ENCODE measurements at places on chromosomes 16 and 17. TPM values are rescaled to one million over a fixed set of nuclear protein-coding genes. Genes with fewer than 3 reads are reported as not detected.

GRCh38 chr16:30882429-30883310, 11.2 kb downstream of the BCL7C start:
- DNase-seq, result no peak

SP6 gene
- total RNA-seq, result 11.2 TPM

DNA sequence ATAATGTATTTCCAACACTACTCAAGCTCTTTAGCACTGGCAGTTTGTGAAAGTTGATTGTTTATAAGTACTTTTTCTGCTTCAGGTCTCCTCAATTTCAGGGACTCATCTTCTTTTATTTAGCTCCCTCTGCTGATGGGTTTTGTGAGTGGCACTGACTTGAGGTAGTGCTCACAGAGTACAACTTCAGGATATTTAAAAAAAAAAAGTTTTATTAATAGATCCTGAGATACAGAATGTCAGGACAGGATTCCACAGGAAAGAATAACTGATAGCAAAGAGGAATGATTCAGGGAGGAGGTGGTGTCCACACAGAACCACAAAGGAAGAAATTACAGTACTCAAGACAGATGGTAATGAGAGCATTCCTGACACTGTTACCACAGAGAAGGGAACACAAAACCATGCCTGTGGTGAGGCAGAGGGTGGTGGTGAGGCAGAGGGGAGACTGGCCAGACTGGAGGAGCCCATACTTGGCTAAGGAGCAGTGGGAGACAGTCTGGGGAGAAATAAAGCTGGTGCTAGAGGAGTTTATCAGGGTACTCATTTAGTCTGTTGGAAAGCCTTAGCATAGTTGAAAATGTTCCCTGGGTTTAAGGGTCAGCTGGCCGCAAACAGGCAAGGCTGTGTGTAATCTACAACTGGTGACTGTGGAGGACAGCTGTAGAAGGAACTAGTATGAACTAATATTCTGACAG, 63.7 kb downstream of the SPAG9 start:
- DNase-seq, result peak; percentile 65

KCNH6 gene
- not detected for total RNA-seq

HOXB6 gene
- 160 TPM for total RNA-seq

- peak; percentile 68 for DNase-seq
These were observed 13.3 kb upstream of the RBBP6 start for GRCh38 chr16:24525970-24526559.

C17orf107 gene
- 1.4 TPM for total RNA-seq

CCL4 gene
- total RNA-seq, result not detected

CNTNAP4 gene
- not detected for total RNA-seq

KRTAP4-6 gene
- total RNA-seq, result not detected

GRCh38 chr16:84826558-84826941, 6.8 kb downstream of the CRISPLD2 start:
- no peak for DNase-seq

- DNase-seq, result no peak
These were observed 57.1 kb upstream of the AXIN2 start for GRCh38 chr17:65618516-65618915.

GRCh38 chr16:88634141-88634993, 4.0 kb upstream of the IL17C start:
- peak; percentile 43 for DNase-seq

DNA sequence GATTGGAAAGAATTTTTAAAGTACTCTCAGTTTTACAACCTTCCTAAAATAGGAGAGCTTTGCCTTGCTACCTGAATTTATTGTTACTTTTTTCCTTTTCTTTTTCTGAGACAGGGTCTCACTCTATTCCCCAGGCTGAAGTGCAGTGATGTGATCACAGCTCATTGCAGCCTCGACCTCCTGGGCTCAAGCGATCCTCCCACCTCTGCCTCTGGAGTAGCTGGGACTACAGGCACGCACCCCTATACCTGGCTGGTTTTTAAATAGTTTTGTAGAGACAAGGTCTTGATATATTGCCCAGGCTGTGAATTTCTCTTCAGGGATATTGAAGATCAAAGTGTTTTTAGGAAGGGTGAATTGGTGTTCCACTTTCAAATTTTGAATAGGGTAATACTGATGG, 3.8 kb downstream of the MPV17L start:
- no peak for DNase-seq

DNASE1L2 gene
- 0.99 TPM for total RNA-seq

DNA sequence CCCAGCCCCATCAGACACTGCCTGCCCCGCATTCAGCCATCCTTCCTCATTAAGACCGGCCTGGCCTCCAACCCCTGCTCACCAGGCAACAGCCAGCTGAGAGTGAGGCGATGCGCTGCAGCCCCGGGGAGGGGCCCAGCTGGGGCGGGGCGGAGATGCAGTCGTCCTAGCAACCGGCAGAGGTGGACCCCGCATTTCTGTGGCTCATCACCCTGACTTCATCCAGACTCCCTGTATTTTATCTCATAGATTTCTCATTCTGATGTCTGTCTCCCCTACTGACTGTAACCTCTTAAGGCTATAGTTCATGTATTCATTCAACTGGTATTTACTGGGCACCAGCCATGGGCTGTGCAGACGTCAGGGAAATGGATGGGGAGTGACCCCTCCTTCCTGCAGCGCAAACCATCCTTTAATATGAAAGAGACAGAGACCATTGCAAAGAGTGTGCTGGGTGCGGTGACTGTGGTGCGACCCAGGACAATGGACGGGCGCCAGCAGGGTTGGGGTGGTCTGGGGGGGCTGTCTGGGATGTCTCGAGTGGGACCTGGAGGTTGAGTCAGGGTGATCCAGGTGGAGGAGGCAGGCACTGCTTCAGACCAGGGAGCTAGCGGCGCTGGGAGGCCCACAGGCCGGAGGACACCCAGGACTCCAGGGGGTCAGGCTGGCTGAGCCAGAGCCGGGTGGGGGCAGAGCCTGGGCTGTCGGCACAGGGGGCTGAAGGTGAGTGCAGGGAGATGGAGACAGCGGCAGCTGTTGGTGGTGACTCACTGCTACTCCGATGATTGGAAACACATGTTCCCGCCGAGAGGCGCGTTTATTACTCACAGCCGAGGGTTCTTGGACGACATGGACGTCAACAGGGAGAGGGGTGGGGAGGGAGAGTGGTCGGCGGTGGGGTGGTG, 10.5 kb upstream of the TIMP2 start:
- DNase-seq, result no peak

DNA sequence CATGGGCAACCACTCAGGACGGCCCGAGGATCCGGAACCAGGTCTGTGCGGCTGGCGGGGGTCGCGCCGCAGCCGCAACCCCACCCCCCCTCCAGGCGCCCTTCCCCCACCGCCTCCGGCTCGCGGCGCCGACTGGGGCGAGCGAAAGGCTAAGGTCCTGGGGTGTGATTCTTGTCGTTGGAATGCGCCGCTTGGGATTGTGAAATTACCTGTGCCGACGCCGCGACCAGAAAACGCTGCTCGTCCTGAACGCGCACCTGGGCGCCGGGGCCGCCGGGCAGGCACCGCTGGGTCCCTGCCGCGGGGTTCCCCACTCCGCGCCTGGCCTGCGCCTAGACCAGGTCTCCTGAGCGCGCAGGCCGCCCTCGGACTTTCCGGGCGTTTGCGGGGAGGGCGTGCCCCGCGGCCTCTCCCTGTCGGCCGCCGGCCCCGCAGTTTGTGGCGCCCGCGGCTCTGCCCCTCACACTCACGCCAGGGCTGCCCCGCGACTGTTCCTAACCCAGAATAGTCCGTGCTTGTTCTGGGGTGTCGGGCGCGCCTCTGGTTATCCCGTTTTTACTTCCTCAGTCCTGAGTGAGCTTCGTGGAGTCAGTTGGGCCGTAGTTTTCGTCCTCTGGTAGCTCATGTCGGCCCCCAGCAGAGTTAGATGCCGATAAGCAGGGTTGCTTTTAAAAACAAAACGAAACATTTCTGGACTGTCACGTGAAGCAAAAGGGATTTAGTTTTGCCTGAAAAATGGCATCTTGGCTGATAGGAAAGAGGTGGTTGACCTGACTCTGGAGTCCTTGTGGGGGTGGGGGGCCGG, 147.2 kb downstream of the SPECC1 start:
- peak; percentile 48 for DNase-seq

DNA sequence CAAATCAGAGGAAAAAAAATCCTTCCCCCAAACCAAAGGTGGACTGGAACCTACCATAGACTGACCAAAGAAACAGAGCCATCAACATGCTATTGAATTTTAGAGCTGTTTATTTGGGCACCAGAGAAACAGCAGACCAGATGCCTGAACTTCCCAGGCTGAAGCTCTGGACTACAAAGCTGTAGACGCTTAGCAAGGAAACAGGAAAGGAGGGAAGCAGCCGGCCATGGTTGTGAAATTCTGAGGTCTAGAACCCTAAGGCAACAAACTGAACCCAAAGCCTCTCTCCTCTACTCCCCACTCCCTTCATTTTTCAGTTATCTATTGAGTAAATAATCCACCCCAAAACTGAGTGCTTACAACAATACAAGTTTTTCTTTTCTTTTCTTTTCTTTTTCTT, 45.4 kb upstream of the MEIOC start:
- no peak for DNase-seq

GRCh38 chr17:79812353-79813258, 15.7 kb upstream of the CBX8 start:
- DNase-seq, result no peak

DNA sequence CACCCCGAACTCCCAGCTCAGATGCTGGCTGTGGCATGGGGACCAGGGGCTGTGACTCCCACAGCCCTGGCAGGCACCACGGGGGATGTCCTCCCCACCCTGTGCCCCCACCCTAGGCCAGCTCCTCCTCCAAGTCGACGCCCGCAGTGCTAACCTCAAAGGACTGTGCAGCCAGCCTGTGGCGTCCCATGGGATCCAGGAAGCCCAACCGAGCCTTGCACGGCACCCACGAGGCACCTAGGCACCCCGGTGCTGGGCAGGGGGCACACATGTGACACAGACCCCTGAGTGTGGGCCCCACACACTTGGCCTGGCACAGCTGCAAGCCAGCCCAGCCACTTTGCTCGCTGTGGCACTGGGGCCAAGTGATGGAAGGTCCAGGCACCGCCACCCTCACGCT, 3.9 kb downstream of the GCGR start:
- DNase-seq, result no peak

DNA sequence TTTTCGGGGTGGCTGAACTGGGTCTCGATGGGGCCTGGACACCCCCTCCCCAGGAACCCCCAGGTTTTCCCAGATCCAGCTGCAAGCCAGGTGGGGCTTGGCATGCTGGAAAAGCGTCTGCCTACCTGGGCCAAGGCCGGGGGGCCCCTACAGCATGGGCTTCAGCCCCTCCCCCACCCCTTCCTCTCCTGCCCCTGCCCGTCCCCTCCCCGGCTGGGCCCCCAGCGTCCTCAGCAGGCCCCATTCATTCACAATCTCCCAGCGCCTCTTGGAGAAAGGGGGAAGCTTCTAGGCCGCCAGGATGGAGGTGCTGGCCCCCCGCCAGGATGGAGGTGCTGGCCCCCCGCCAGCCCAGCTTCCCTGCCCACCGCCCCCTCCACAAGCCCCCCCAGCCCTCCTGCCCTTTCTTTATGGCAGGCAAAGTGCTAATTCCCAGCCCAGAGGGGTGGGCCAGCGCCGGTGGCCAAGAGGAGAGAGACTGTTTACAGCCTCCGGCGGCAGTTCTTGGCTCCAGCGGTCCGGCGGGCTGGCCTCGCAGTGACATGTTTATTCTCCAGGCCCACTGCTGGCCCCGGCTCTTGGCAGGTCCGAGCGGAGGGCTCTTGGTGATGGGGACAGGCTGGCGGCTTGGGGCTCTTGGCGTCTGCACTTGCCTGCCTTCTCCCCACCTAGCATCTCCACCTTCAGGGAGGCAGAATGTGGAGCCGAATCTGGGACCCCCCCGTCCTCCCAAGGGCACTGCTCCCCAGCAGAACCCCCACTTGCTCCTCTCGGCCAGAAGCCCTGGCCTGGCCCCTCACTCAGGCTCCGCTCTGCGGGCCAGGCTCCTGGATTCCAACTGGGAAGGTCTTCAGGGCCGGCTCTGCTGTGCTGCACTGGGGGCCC, 94.4 kb upstream of the CIBAR2 start:
- DNase-seq, result no peak

DNA sequence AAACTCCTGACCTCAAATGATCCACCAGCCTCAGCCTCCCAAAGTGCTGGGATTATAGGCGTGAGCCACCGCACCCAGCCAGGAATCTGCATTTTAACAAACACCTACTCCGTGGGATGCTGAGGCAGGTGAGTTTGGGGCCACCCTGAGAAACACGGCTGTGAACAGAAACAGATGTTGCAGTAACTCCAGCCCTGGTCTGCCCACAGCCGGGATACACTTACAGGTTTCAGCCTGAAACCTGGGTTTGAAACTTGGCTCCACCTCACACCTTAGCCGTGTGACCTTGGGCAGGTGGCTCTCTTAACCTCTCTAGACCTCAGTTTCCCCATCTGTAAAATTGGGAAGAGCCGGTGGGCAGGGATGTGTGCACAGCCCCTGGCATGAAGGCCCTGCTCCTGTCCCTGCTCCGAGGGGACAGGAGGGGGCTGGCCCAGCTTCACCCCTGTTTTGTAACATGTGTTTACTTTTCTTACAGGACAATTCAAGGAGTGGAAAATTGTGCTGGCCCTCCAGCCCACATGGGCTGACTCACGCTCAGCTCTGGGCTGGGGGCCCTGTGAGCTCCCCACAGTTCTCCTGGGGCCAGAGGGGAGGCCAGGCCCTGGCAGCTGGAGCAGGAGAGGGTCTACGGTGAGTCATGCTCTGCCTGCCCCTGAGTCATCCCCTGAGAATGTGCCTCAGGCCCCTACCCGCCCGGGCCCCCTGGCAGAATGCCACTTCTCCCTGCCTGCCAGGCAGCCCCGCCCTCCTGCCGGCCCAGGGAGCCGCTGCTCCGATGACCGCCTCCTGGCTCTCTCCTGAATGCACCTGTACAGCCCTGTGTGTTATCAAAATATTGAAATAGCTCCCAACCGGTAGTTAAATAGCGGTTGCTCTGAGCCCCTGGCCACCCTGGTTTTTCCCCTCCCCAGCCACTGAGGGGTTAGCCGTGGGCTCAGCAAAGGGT, 7.7 kb upstream of the PPL start:
- peak; percentile 96 for DNase-seq

MSI2 gene
- 55.8 TPM for total RNA-seq

DNA sequence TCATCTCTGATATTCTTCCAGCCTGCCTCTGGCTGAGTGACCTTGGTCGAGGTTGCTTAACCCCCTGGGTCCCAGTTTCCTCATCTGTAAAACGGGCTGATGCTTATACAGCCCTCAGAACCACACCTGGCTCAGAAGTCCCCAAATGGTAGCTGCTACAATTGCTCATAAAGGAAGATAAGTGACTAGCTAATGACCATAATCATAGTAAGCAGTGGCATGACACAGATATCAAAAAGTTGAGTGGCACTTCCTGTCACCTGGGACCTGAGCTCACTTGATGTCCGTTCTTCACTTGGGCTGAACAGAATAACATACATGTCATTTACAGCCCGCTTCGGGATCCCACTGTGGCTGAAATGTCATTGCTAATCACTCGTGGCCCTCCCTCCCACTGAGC, 1.8 kb downstream of the MGRN1 start:
- no peak for DNase-seq

ELMO3 gene
- 57.4 TPM for total RNA-seq
